ENCODE measurements at places on chromosomes 3 and 15.

DNA sequence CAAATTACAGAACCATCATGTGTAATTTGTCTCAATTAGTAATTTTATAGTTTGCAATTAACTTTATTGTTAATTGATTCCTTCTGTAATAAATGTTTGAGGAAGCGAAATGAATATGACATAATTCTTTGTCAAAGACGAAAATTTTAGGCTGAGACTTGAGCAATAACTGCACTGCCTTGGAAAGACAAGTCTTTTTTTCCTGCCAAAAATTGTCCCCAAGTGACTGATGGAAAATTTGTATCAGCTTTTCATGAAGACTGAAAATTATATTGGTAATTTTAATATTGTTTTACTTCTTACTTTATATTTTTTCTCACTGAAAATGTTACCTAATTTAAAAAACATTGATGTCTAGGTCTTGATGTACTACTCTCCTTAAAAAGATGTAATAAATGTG, 622.6 kb downstream of the NLGN1 start:
- no peak for DNase-seq

DNA sequence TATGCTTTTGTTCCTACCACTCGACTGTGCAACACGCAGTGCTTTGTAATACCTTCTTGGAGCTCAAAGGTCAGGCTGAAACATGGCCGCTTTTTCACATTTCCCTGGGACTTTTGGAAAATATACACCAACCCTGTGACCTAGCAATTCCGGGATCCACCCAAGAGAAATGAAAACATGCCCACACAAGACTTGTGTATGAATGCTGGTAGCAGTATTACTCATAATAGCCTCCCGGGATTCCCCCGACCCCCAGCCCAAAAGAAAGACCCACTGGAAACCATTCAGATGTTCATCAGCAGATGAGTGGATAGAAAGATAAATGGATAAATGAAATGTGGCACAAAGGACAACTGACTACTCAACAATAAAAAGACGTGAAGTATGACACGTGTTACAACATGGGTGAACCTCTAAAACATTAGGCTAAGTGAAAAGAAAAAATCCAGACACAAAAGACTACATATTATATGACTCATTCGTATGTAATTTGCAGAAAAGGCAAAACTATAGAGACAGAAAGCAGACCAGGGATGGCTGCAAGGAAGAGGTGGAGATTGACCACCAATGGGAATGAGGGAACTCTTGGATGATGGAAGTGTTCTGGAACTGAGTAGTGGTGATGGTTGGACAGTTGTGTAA, 104.1 kb downstream of the PGPEP1L start:
- no peak for DNase-seq

DNA sequence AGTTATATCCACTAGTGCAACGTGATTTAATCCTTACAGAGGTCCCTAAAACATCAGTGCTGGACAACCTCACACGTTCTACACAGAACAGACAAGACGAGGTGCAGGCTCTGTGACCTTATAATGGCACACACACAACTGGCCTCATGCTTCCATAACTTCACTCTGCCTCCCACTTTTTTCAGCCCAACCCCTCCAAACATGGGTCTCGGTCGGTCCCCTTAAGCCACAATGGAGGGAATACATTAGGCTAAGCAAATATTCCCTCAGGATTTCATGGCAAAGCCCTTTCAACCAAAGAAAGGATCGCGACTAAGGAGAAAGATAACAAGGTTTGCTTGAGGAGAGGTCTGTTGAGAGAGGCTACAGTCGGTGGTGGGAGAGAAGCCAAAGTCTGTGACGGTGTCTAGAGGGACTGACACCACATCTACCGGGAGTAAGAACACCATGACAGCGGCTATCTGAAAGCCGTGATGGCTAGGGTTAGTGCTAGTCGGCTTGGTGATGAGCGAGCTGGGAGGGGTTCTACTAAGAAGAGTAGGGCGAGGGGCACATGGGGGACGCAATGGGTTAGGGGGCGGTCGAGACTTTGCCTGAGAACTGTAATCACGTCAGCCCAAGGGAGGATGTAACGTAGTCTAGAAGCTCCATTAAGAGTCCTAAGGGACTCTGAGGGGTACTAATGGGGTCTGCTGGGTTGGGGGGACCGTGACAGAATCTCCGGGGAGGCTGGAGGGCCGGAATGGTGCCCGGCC, 1.0 kb downstream of the MYO9A start:
- no peak for DNase-seq

DNA sequence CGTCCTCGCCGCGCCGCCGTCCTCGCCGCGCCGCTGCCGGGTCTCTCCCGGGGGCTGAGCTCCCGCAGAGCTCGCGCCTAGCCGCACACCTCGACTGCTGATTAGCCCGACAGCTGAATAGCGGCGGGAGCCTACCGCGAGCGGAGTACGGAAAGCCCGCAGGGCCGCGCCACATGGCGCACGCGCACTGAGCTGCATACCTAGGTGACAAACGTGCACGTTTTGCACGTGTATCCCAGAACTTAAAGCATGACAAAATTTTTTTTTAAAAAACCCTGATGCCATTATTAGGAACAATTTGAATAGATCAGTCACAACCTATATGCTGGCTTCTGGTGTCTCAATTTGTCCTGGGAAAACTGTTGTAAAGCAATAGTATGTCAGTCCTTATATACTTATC, at the start of gene GOLGA8A:
TSS of gene GOLGA8A (minus strand) at position 122 of the 400 bp plus-strand sequence. CDS start 48,117 bp downstream, outside the sequence.
- DNase-seq: peak; percentile 51

GRCh38 chr3:138092023-138092422, 23.4 kb downstream of the DZIP1L start:
- DNase-seq: no peak

- no peak for DNase-seq
Measured at GRCh38 chr15:69375151-69375790, 38.9 kb upstream of the KIF23 start.

- DNase-seq: peak; percentile 18
Measured at GRCh38 chr3:62101488-62101887, 271.9 kb downstream of the FEZF2 start.

DNA sequence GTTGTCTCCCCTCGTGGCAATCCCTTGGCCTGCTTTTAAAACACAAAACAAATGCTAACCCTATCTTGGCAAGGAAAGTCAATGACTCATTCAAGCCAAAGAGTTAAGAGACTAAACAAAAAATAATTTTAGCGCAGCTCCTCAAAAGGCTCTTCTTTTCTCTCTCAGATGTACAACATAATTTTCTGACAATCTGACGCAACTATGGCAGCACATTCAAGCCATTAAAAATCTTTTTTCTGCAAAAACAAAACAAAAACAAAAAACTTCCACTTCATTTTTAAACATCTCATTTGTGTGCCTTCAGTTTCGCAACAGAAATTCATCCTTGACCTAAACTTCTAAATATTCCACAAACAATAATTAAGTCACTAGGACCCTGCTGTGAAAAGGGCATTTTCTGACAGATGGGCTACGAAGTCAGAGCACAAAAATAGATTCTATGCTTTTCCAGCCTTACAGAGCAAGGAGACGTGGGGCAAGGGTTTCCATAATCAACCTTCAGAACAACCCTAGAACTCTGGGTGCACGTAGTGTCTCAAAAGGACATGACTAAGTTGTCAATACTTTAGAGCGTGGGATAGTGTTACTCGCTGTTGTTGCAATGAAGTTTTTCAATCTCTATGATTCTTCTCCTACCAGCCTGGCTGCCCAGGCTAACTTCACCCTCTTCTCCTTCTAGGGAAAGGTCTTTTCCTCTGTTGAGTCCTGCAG, 84.3 kb downstream of the MB21D2 start:
- DNase-seq: peak; percentile 35

DNA sequence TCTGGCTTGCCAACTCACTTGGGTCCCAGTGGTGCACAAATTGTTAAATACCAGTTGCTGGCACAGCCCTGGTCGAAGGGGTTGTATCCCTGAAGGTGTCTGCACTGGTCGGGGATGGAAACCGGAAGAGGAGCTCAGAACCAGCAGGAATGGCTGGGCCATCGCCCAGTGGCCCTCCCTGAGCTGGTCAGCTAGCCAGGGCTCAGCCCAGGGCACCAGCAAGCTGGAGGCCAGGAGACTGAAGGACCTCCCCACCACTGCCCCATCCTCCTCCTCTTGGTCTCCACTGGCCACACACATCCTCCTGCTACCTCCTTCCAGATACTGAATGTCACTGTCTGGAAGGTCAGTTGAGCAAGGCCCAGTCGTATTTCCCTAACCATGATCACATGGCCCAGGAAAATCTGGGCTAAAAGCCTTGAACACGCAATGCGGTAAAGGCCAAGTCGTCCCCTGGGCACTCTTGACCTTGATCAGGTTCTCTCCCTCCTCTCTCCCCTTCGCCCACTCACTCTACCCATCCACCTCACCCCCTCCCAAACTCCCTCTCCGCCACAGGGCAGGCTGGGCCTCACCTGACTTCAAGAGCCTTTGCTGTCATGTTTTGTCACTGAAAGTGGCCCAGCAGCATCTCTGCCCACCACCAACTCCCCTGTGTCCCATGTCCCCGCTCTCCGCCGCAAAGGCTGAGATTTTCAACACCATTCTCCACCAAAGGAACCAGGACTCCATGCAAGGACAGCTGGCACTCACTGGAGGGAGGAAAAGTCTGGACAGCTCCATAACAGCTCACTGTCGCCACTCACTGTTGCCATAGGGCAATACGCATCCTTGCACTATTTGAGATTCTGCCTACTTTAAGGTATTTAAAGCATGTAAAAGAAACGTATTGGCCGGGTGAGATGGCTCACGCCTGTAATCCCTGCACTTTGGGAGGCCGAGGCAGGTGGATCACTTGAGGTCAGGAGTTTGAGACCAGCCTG, 12.1 kb downstream of the ZDHHC19 start:
- no peak for DNase-seq

GRCh38 chr15:91152896-91153581, 53.0 kb downstream of the SV2B start:
- no peak for DNase-seq

DNA sequence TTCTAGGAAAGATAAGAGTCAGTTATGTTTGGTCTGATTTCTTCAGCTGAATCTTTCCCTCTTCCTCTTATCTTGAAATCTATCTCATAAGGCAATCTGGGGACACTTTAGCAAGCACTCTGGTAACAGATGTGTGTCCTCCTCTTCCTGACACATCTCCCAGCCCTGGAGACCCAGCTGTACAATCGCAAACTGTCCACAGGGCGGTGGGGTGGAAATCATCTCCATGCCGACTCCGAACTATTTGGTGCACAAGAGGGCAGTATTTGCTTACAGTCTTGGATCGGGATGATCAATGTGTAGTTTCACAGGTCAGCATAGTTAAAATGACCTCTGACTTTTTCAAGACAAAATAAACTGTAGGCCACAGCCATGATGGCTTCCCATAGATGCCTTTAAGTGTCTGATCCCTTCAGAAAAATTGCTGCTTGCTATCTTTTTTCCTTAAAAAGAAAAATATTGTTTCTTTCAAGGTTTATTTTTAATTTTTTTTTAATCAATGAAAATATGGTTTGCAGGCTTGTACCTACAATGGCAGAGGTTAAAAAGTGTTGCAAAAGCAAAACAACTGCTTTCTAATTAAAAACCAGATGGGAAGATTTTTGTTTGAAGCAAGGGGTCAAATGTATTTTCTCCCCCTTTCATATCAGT, 17.7 kb downstream of the EEFSEC start:
- DNase-seq: peak; percentile 34

DNA sequence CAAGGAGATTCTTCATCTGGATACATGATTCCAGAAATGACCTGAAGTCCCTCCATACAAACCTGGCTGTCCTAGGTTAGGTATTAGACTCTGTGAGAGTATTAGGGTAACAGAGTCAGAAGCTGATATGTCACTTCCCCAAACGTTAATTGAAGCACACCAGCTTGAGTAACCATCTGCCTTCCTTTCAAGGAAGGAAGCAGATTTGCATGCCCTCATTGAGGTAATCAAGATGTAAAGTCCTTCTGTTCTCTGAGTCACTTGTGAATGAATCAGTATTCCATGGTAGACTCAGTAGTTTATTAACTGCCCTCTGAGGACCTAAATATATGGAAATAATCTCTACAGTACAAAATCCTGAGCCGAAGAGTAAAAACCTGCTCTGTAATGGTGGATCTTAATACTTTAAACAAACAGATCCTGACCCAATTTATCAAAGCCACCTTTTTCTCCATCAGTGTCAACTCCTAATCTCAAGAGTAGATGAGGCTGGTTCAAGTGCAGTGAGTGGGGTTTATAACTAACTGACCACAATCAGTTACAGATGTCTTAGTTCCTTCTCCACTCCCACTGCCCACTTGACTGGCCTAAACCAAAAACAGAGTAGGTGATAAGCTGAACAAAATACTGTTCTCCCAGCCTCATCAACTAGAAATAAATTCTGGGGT, 246.2 kb upstream of the CHRM5 start:
- no peak for DNase-seq

GRCh38 chr15:48861813-48862431, 16.0 kb upstream of the EID1 start:
- no peak for DNase-seq

GRCh38 chr3:71392251-71392650, 191.3 kb downstream of the FOXP1 start:
- DNase-seq: no peak

- DNase-seq: no peak
Measured at GRCh38 chr15:81297603-81298575, 26.1 kb downstream of the STARD5 start.

DNA sequence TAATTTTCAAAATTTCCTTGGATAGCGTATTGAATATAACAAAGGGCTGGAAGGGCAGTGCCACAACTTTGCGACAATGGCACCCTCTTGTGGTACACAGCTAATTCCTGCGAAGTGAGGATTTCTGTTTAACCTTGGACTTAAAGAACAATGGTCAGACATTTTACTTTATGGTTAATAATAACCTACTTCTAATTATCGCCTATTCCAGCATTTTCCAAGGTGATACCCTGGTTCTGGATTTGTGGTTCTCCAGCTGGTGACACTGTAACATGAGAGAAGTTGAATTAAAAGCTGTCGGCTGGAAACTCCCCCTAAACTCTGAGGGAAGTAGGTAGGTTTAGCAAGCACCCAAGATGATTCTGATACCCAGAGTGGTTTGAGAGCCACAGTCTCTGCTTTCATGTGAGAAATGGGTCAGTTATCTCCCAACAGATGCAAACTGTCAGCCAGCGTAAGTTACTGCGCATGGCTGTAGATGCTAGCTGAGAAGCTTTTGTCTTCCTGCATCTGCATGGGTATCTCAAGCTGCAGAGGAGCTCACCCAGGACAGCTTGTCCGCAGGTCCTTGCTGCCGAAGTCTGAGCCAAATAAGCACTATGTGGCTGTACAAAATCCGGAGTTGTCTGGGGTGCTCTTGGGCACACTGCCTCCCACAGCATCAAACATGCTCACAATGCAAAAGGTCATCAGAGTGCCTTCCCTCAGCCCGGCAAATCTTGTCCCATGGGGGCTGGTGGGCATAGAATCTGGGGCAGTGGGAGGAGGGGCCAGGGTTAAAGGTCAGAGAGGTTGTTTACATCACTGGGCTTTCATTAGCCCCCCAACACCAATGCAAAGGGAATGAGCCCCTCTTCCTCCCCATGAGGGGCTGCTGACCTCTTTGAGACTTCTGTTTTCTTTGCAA, 6.6 kb upstream of the CHSY1 start:
- DNase-seq: peak; percentile 92

DNA sequence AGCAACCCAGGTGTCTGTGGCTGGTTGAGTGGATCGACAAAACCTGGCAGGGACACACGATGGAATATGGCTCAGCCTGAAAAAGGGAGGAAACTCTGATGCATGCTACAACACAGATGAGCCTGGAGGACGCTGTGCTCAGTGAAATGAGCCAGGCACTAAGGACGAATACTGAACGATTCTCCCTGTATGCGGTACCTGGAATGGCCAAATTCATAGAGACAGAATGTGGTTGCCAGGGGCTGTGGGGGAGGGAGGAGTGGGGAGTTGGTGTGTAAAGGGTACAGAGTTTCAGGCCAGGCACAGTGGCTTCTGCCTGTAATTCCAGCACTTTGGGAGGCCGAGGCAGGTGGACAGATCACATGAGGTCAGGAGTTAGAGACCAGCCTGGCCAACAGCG, 35.1 kb downstream of the PCSK6 start:
- no peak for DNase-seq

GRCh38 chr15:38362355-38362754, 91.6 kb upstream of the FAM98B start:
- DNase-seq: no peak

All from stomach (tissue), 19 donors.